Activated naive CD4-positive, alpha-beta T cell treated with Interleukin-2 at 50 U/mL for 16 hours (primary cell): ENCODE measurements at places on chromosomes 12 and 14.

GRCh38 chr12:48039151-48039550 is 34.9 kb upstream of the COL2A1 start:
- no peak for DNase-seq

- no peak for DNase-seq
These were observed 688 bp downstream of the C12orf71 start for GRCh38 chr12:27081668-27082111.

- DNase-seq: no peak
These were observed 1.4 kb downstream of the SERPINA11 start for GRCh38 chr14:94451091-94451771.

GRCh38 chr12:112294793-112295192 is 87.4 kb downstream of the HECTD4 start:
- no peak for DNase-seq

DNA sequence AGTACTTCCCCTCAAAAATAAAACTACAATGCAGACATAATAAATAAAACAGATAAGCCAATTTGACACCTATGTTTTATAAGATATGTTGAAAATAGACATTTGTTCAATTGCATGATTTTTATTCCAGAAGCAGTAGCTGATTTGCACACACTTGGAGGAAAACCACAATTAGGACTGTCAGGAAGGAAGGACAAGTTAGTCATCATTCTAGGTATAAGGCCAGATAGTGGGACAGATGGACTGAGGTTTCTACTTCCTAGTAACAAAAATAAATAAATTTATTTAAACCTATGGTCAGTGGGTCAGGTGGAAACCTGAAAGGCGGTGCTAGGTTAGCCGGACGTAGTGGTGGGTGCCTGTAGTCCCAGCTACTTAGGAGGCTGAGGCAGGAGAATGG is 141.8 kb upstream of the RASSF8 start:
- no peak for DNase-seq

- no peak for DNase-seq
These were observed 7.5 kb upstream of the CTDSP2 start for GRCh38 chr12:57853864-57854556.

GRCh38 chr12:94225947-94226630 is 77.7 kb downstream of the PLXNC1 start:
- DNase-seq: no peak

GRCh38 chr12:118520214-118521035 is 144.1 kb downstream of the SUDS3 start:
- DNase-seq: no peak

DNA sequence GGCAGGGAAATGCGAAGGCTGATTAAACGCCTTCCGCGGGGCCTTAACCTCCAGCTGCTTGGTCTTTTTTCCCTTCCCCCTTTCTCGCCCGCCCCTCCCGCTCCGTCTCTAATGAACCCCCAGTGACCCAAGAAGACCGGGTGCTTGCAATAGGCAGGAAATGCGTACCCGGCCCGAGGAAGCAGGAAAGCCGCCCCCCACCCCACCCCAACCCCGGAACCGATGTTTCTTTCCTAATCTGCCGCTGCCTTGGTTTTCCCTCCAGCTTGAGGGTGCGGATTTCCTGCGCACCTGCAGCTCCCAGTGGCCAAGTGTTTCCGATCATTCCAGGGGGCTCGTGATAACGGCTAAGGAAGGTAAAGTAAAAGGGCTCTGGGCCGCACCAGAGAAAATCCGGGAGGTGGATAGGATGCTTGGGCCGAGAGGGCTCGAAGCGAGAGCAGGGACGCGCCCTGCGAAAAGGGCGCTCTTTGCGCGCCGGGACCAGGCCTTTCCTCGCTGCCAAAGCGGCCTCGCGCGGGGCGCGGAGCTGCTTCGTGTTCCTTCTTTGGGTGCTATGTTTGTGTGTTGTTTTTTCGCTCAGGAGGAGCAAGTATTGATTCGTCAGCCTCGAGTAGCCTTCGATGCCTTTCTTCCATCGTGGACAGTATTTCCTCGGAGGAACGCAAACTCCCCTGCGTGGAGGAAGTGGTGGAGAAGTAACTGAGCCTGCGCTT is 983 bp downstream of the MYF6 start:
- DNase-seq: no peak

DNA sequence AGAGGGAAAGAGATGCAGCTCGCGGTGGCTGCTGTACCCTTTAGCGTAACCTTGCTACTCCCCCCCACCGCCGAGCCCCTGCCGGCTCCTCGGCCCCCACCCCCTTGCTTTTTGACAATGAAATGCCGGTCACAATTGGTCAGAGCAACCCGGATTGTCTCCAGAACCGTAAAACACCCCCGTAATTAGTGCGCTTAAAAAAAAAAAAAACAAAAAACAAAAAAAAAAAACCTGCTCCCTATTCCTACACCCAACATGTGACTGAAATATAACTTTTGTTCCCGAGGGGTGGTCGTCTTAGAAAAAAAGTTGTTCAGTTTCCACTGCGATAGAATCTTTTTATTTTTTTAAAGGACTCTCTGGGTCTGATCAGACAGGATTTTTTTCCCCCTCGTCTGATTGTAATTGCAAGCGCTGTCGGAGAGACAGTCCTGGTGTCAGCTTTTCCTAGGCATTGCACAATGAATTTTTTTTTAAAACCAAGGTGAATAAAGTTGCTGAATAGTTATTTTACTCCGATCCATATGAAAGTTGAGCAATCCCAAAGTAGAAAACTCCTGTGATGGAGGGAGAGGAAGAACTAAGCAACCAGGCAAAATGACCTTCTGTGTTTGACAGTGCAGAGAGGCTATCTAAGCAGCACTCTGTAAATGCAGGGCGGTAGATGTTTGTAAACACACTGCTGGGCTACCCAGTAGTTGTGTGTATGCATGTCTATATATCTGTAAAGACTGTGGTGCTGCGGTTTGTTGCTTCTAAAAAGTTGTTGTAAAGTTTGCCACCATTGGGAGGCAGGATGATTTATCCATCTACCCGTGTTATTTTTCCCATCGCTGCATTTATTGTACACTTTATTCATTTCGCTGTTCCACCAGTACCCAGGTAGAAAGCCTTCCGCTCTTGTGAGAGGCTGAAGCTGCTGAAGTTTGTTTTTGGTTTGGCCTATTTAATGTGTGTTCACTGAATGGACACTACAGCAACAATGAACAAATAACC is 1.1 kb downstream of the ETV6 start:
- DNase-seq: peak; percentile 22

DNA sequence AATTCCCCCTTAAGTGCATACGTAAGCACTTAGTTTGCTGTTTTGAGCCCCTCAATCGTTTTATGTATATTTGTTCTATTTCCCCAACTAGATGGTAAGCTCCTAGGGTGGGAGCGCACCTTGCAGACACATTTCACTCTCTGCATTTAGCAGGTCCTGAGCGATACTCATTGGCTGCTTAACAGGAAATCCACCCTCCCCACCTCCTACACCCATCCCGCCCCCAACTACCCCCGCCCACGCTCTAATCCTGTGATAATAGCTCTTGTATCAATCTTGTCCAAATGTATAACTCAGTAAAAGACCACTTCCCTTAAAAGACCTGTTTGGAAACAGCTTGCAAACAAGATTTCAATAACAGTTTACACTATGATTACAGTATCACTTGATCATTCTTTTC is 8.1 kb downstream of the LPAR5 start:
- peak; percentile 42 for DNase-seq

DNA sequence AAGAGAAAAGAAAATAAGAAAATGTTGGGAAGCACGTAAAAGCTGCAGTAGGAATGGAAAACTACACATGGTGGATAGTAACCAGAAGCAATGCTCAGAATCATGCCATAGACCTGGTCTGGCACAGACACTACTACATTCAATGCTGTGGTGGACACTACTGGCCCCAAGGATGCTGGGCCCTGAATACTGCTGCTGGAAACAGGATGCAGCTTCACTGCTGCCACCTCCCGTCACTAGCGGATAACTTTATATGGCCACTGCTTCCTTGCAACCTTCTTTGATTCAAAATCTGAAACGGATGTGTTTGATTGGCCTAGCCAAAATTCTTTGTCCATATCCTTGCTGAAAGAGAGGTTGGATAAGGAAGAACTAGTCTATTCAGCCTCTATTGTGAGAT is 30.7 kb downstream of the ADCY6 start:
- DNase-seq: no peak

DNA sequence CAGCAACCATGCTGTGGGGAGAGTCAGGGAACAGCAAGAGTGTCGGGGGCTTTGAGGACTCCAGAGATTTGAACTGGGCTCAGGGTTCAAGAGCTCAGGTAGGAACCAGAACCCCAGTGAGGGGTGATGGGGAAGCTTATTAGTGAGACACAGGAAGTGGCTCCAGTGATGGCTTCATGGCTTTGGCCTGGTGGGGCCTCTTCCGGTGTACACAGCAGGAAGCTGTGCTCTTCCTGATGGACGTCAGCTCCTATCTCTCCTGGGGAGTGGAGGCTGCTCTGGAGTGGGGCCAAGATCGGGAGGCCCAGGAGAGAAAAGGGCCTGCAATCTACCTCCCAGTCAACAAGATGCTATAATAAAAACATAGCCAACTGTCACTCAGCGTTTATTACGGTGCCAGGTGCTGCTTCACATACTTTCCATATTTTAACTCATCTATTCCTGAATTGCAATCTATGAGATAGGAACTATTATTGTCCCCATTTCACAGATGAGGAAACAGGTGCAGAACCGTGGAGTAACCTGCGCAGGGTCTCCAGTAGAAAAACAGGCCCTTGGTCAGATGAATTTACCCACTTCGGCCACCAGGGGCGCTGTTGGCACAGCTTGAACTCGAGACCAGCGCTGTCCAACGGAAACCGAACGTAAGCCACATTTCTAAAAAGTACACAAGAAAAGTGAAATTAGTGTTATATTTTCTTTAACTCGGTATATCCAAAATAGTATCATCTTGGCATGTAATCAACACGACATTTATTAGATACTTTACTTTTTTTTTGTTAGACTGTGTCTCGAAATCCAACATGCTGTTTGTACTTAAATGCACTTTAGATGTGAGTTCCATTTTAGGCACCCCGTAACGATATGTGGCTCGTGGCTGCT is 63.6 kb upstream of the DLK1 start:
- peak; percentile 62 for DNase-seq

- no peak for DNase-seq
These were observed 1.8 kb upstream of the ZBTB39 start for GRCh38 chr12:57008178-57008577.

DNA sequence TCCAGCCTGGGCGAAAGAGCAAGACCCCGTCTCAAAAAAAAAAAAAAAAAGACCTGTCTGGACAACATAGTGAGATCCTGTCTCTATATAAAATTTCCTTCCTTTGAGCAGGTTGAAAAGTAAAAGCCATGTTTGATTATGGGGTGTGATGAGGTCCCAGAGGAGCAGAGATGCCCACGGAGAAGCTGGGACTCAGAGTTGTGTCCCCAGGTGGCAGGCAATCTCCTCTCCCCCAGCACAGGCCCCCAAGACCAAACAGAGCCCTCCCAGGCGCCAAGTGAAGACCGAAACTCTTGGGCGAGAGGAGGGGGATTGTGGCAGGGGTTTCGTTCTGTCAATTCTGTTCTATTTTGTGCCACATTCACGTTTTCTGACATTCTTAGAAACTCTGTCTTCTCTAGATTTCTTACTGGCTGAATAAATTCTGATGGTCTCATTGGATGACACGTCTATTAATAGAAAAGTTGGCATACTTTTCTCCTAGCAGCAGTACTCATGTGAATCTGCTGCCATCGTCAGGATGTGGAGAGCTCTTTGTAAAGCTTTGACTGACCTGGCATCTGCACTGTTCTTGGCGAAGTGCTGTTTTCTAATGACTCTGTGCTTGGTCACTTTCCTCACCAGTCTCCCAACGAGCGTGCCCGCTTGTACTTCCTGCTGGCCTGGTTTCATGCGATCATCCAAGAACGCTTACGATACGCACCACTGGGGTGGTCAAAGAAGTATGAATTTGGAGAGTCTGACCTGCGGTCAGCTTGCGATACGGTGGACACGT is 43.4 kb downstream of the HSP90AA1 start:
- no peak for DNase-seq

DNA sequence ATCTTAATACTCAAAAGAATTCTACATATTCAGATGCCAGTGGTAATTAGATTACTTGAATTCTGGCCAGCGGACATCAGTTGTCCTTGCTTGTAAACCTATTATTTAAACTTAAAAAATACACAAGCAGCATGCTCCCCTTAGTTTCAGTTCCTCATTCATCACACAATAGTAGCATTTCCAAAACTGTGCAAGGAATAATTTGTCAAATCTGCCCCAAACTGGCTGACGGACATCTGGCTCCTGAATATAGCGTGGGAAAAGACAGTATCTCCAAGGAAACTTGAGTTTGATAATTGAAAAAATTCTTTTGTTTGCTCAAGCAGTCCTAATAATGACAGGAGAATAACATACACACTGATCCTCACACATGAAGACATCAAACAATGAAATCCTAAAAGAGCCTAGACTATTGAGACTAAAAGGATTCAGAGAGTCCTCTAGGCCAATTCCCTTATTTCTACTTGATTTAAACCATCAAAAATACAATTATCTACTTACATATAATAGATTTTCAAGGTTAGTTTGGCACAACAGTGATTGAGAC is 90.4 kb downstream of the KIF21A start:
- DNase-seq: no peak

- DNase-seq: no peak
These were observed 1.1 kb upstream of the CDC42BPB start for GRCh38 chr14:103058164-103059055.

- peak; percentile 64 for DNase-seq
These were observed 1.1 kb downstream of the PHLDA1 start for GRCh38 chr12:76030341-76031080.

DNA sequence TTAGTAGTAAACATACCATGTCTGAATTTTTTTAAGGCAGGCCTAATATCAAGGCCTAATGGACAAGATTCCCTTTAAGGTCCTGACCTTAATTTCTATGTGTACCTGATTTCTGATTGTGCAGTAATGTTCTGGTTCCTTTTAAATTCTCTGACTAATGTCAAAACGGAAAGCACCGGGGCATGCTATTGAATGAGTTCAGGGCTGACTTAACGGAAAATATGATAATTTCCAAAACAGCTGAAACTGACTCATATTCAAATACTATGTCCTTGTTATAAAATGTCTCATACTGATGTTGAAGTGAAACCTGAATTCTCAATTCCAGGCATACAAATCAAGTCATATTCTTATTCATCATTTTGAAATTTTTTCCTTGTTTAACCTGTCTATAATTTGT is 6.7 kb downstream of the TAS2R43 start:
- DNase-seq: peak; percentile 24

DNA sequence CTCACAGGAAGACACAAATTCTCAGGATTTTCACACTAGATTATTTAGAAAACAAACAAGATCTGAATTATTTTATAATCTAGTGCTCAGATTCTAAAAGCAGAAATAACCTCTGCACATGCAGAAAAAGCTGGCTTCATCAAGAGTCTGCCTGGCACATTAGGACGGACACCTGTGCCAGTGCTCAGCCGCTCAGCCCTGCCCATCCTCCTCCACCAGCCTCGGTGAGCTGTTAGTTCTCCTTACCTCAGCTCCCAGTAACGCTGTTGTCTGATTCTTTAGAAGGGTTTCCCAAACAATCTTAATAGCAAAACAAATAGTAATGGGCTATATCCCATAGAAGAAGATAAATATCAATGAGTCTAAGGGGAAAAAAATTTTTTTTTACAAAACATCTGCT is 27.7 kb downstream of the DUSP16 start:
- DNase-seq: no peak

- no peak for DNase-seq
These were observed 48.8 kb upstream of the MTERF2 start for GRCh38 chr12:107035733-107036132.

GRCh38 chr12:3032770-3033538 is 44.2 kb upstream of the TSPAN9 start:
- no peak for DNase-seq
